Esophagus muscularis mucosa (tissue), 4 donors: ENCODE measurements at places on chromosomes 7 and 10. TPM values are rescaled to one million over a fixed set of nuclear protein-coding genes. Genes with fewer than 3 reads are reported as not detected.

NKX1-2 gene
- not detected for total RNA-seq

LIPK gene
- not detected for total RNA-seq

MBL2 gene
- total RNA-seq, result not detected

GRCh38 chr10:119496273-119496672 is 46.2 kb downstream of the RGS10 start:
- DNase-seq, result no peak
- H3K27me3 ChIP-seq, result no peaks in the 10 kb centered on the region
- H3K36me3 ChIP-seq, result no peaks in the 10 kb centered on the region
- no peak overlapping the region for H3K27ac ChIP-seq
- no peak overlapping the region for H3K4me3 ChIP-seq
- peaks cover 32% of the 10 kb centered on the region for H3K4me1 ChIP-seq

RAMP3 gene
- 50.0 TPM for total RNA-seq

C10orf105 gene
- total RNA-seq, result 0.11 TPM

GRCh38 chr10:70722820-70723424 is 50.6 kb downstream of the ADAMTS14 start:
- H3K27me3 ChIP-seq, result no peaks in the 10 kb centered on the region
- H3K4me3 ChIP-seq, result no peak overlapping the region
- H3K27ac ChIP-seq, result no peak overlapping the region
- no peaks in the 10 kb centered on the region for H3K4me1 ChIP-seq

- no peak overlapping the region for H3K4me3 ChIP-seq
- DNase-seq, result no peak
- H3K4me1 ChIP-seq, result no peaks in the 10 kb centered on the region
- H3K36me3 ChIP-seq, result no peaks in the 10 kb centered on the region
- H3K27me3 ChIP-seq, result no peaks in the 10 kb centered on the region
Measured at GRCh38 chr7:15104411-15105092, 202.0 kb upstream of the DGKB start.

INA gene
- total RNA-seq, result 2.5 TPM

TMED4 gene
- 154 TPM for total RNA-seq

DNA sequence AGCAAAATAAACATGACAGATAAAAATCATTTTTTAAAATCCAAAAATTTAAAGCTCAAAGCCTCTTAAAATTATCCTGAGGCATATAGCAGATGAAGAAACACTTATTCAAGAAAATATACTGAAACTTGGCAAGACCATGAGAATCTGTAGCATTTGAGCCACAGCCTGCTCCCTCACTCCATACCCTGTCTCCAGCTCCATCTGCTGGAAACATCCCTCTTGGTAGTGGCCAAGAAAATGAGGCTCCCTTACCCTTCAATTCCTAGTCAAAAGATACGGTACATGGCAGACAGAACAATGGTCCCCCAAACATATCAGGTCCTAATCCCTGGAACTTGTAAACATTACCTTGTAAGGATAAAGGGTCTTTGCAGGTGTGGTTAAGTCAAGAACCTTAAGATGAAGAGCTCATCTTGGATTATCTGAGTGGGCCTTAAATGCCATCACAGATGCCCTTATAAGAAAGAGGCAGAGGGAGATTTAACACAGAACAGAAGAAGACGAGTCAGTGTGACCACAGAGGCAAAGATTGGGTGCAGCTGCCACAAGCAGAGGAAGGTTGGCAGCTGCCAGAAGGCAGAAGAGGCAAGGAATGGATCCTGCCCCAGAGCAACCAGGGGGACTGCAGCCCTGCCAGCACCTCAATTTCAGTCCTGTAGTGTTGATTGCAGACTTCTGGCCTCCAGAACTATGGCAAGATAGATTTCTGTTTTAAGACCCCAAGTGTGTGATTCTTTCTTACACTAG is 149.4 kb downstream of the ZNF248 start:
- H3K4me1 ChIP-seq, result peaks cover 22% of the 10 kb centered on the region
- H3K27me3 ChIP-seq, result no peaks in the 10 kb centered on the region
- no peak for DNase-seq
- no peaks in the 10 kb centered on the region for H3K36me3 ChIP-seq
- no peak overlapping the region for H3K27ac ChIP-seq
- no peak overlapping the region for H3K4me3 ChIP-seq

FKBP14 gene
- 8.3 TPM for total RNA-seq

SP8 gene
- not detected for total RNA-seq

GRCh38 chr10:88270871-88271713 is 312.0 kb downstream of the RNLS start:
- H3K4me3 ChIP-seq, result no peak overlapping the region
- no peak for DNase-seq
- H3K4me1 ChIP-seq, result peaks cover 6% of the 10 kb centered on the region
- peak overlapping the region; percentile 33 for H3K27ac ChIP-seq
- H3K36me3 ChIP-seq, result no peaks in the 10 kb centered on the region

GRCh38 chr7:151081170-151082101 is 827 bp upstream of the FASTK start:
- H3K4me3 ChIP-seq, result peak overlapping the region; percentile 66
- H3K27me3 ChIP-seq, result no peaks in the 10 kb centered on the region
- H3K36me3 ChIP-seq, result no peaks in the 10 kb centered on the region
- peaks cover 67% of the 10 kb centered on the region for H3K4me1 ChIP-seq

- H3K4me1 ChIP-seq, result peaks cover 10% of the 10 kb centered on the region
- no peak overlapping the region for H3K4me3 ChIP-seq
- H3K27me3 ChIP-seq, result no peaks in the 10 kb centered on the region
- DNase-seq, result peak; percentile 60
- peaks cover 2% of the 10 kb centered on the region for H3K36me3 ChIP-seq
Measured at GRCh38 chr7:51077316-51077986, 239.2 kb downstream of the COBL start.

- DNase-seq, result no peak
- H3K27ac ChIP-seq, result no peak overlapping the region
- H3K36me3 ChIP-seq, result peaks cover 16% of the 10 kb centered on the region
- H3K27me3 ChIP-seq, result no peaks in the 10 kb centered on the region
- peaks cover 27% of the 10 kb centered on the region for H3K4me1 ChIP-seq
Measured at GRCh38 chr7:45086331-45087065, 2.3 kb downstream of the NACAD start.

DNA sequence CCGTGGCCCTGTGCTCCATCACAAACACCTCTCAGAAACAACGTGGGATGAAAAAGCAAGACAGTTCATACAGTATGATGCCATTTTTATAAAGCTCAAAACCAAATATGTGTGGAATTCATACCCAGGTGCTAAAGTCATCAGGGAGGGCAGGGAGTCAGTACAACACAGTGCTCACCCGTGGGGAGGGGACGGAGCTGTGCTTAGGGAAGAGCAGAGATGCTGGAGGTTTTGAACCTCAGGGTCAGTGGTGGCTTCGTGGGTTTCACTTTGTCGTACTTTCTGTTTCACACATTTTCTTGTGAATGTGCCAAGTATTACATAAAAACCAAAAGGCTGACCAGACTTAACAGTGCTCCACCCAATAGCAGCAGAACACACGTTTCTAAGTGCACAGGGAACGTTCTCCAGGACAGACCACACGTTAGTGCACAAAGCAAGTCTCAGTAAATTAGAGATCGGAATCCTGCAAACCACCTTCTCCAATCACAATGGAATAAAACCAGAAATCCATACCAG is 21.2 kb downstream of the ZMIZ2 start:
- H3K4me3 ChIP-seq, result peak overlapping the region; percentile 36
- H3K36me3 ChIP-seq, result peaks cover 26% of the 10 kb centered on the region
- H3K27me3 ChIP-seq, result no peaks in the 10 kb centered on the region
- H3K4me1 ChIP-seq, result peaks cover 41% of the 10 kb centered on the region

DNA sequence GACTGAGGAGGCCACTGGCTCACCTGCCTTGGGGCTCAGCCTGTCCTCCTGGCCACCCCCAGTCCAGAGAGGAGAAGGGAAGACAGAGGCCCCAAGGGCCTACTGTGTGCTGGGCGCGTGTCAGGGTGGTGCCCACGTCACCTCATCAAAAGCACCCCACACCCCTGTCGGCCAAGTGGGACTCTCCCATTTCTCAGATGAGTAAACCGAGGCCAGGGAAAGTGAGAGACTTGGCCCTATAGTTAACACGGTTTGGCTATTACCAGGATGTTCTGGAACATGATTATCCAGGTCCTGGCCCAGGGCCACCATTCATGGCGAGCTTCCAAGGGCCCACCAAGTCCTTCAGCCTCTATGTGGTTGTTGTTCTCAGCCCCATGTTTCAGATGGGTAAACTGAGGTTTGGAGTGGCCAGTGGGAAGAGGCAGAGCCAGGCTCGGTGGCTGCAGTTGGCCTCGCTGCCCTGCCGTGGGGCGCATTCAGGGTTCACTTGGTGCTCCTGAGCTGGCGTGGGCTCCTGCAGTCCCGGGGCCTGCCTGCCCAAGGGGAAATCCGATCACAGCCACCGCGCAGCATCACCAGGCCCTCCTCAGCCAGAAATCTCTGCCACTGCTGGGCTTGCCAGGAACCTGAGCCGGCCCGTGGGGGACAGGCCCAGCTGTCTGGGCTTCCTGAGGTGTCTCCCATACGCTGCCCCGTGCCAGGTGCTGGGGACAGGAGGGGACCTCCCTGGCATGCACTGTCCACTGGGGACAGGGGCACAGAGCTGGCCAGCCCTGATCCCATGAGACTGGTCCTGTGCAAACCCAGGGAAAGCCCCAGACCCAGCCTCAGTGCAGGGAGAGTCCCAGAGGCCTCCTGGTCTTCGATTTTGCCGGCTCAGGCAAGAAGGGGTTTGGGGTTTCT is 117.7 kb upstream of the TNRC18 start:
- no peak overlapping the region for H3K27ac ChIP-seq
- no peaks in the 10 kb centered on the region for H3K36me3 ChIP-seq
- H3K27me3 ChIP-seq, result no peaks in the 10 kb centered on the region

DNA sequence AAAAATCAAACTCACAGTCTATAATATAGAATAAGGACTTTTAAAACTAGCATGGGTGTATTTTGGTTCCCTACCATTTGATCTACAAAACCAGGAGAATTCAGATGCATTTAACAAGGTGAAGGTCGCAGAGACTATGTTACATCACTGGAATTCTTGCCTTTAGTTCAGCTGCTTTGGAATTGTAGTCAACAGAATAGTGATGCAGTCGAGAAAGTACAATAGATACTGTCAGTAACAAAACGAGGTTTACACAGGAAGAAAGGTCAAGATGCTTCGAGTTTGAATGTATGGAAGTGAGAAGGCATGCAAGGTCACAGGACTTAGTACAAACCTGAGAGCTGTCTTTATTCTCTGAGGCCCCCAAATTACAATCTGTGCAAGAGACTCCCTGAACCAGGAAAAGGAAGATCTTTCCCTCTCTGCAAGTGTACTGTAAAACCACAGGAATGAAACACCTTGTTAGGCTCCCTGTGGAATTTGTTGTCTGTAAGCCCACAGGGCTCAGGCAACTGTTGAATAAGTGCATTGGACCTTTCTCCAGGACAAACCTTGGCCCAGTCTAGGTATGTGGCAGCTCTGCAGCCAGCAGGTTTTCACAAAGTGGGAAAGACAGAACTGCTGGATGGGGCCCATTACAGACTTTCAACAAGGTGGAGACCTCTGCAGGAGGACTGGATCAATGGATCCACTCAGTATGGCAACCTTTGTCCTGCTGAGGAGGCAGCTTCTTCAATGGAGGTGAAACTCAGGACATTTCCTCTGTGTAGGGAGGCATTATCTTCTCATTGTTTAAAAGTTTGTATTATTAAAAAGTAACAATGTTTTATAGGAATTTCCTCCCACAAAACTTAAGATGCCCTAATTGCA is 101.1 kb upstream of the GSDME start:
- H3K36me3 ChIP-seq, result peaks cover 5% of the 10 kb centered on the region
- no peak overlapping the region for H3K27ac ChIP-seq
- H3K4me3 ChIP-seq, result no peak overlapping the region

DNA sequence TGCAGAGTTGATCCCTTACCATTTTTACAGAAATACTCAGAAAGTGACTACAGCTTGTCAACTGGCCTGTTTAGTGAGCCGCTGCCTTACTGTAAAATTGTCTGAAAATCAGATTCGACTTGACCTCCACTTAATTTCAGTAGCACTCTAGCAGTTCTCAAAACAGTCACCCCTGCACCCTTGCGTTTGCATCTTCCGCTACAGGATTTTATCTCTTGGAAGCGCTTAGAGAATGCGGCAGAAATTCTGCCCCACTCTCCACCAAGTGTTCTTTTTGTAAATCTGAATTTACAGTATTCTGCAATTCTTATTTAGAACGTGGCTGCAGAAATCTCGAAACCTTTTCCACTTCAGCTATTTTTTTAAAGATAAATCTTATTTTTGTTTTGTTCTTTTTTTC is 1.9 kb upstream of the TWIST1 start:
- H3K36me3 ChIP-seq, result no peaks in the 10 kb centered on the region
- H3K27ac ChIP-seq, result no peak overlapping the region
- H3K27me3 ChIP-seq, result peaks cover 12% of the 10 kb centered on the region
- peaks cover 35% of the 10 kb centered on the region for H3K4me1 ChIP-seq
- H3K4me3 ChIP-seq, result no peak overlapping the region
- no peak for DNase-seq

- peak overlapping the region; percentile 45 for H3K27ac ChIP-seq
- H3K4me1 ChIP-seq, result peaks cover 5% of the 10 kb centered on the region
- no peak for DNase-seq
- H3K27me3 ChIP-seq, result no peaks in the 10 kb centered on the region
Measured at GRCh38 chr7:19958309-19958896, 185.0 kb upstream of the TMEM196 start.

DYNC1I1 gene
- total RNA-seq, result 13.7 TPM

GRCh38 chr10:92381543-92381954 is 90.6 kb downstream of the MARCHF5 start:
- H3K4me3 ChIP-seq, result no peak overlapping the region
- no peak overlapping the region for H3K27ac ChIP-seq
- no peaks in the 10 kb centered on the region for H3K4me1 ChIP-seq

- H3K4me3 ChIP-seq, result no peak overlapping the region
- H3K4me1 ChIP-seq, result peaks cover 3% of the 10 kb centered on the region
- no peaks in the 10 kb centered on the region for H3K27me3 ChIP-seq
- H3K27ac ChIP-seq, result no peak overlapping the region
- DNase-seq, result peak; percentile 94
Measured at GRCh38 chr10:6014241-6014761, 37.0 kb upstream of the IL15RA start.

ERVW-1 gene
- not detected for total RNA-seq

FZD1 gene
- total RNA-seq, result 13.1 TPM

LEP gene
- total RNA-seq, result not detected

GRCh38 chr7:148260599-148260998 is 330.0 kb upstream of the C7orf33 start:
- no peak for DNase-seq
- H3K27ac ChIP-seq, result peak overlapping the region; percentile 57
- H3K4me1 ChIP-seq, result peaks cover 23% of the 10 kb centered on the region
- no peaks in the 10 kb centered on the region for H3K36me3 ChIP-seq
